ENCODE measurements at places on chromosomes 16 and 17.

GRCh38 chr17:32515677-32516383 lies 29.0 kb downstream of the CDK5R1 start:
- DNase-seq: no peak

- no peak for DNase-seq
Observed at GRCh38 chr16:17312094-17312710, 158.6 kb downstream of the XYLT1 start.

DNA sequence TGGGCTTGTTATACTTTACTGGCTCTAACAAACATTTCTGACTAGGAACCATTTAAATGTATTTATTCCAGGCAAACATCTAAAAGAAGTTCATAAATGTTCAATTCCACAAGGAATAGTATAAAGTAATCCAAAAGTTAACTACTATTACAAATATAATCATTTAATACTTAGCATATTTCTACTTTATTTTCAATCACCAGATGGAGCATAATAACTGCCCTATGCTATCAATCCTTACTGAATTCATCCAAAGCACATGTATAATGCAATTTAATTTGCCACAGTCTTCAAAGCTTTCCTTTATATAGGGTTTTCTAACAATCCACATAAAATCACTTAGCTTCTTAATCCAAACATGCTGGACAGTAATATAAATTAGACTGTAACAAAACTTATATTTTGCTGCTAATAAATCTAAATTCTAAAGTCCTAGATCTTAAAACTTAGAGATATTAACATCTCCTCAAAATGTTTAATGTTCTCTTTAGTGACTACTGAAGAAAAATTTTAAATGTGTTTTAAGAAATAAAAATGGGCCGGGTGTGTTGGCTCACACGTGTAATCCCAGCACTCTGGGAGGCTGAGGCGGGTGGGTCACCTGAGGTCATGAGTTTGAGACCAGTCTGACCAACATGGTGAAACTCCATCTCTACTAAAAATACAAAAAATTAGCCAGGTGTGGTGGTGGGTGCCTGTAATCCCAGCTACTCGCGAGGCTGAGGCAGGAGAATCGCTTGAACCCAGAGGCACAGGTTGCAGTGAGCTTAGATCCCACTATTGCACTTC lies 5.9 kb downstream of the MEIOB start:
- DNase-seq: no peak

- DNase-seq: no peak
Observed at GRCh38 chr16:77807021-77807420, 18.7 kb downstream of the VAT1L start.

- DNase-seq: no peak
Observed at GRCh38 chr16:67731071-67731752, 12.1 kb upstream of the GFOD2 start.

DNA sequence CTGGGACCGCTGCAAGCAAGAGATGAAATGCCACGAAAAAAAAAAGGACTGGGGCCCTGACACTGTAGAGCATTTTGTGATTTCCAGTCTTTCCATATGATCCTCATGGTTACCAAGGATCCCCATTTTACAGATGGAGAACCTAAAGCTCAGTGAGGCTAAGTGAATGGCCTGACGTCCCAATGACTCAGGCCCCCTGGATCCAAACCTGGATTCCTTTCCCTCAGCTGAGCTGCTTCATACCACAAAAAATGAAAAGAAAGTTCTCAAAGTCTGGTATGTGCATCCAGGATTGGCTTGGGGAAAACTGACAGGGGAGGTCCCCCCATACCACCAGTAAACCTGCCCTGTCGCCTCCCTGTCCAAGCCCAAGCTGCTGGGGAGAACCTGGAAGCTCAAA lies 80.5 kb downstream of the TEX14 start:
- DNase-seq: no peak

GRCh38 chr17:48014595-48015111 lies 22.9 kb downstream of the COPZ2 start:
- DNase-seq: no peak

DNA sequence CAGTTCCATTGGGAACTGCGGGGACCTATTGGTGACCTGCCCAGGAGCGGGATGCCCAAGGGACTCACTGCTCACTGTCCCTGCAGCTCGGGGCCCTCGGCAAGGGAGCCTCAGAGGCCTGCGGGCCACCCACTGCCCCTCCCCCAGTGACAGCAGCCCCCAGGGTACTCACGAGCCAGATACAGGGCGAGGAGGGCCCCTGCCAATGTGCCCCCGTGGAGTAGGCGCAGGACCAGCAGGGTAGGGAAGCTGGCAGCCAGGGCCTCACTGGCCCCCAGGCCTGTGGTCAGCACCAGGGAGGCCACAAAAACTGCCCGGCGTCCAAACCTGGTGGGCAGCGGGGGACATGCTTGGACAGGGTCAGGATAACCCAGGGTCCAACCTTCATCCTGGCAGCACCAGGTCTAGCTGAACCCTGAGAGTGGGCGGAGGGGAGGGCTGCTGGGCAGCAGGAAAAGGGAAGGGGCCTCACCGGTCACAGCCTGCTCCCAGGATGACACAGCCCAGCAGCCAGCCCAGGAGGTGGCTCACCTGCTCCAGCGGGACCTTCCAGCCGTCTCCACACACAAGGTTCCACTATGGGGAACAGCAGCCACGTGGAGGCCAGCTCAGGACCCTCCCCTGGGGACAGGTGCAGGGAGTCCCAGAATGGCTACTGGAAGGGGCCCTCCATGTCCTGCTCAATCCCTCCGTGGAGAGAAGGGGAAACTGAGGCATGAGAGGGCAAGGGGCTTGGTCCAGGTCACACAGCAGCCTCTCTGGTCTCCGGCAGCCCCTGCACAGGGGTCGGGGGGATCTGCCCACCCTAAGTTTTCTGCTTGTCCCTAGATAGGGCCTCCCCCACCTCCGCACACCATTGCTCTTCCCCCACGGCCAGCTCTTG lies 855 bp downstream of the SLC22A31 start:
- no peak for DNase-seq

GRCh38 chr16:66135421-66135831 lies 231.1 kb upstream of the CDH5 start:
- no peak for DNase-seq

DNA sequence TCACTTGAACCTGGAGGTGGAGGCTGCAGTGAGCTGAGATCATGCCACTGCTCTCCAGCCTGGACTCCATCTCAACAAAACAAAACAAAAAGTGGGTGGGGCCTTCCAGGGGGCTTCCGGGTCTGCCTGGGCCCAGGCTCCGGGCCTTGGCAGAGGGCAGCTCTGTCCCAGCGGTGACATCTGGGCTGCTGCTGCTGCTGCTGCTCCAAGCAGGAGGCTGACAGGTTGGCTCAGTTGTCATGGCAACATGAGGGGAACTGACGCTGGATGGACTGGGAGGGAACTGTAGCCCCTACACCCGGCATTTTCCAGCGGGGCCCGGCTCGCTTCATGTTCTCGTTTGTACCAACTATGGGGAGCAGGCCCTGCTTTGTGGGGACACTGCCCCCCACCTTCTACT lies 4.0 kb downstream of the BAIAP3 start:
- DNase-seq: no peak

- no peak for DNase-seq
Observed at GRCh38 chr16:2046893-2047329, 723 bp downstream of the NTHL1 start.

DNA sequence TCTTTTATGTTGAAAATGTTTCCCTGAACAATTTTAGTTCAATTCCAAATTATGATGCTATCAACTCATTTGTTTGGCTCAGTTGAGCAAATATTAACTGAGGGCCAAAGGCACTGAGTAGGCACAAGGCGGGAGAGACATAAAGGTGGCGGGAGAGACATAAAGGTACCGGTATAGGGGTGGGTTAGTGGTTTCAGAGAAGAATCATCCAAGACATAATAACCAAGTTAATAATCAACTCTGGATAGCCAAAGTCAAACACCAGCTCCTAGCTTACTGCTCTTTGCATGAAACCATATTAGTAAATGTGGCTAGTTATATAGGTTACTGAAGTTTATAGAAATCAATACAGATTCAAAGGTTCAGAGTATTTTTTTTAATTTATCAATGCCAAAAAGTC lies 91.7 kb downstream of the RPGRIP1L start:
- no peak for DNase-seq

- DNase-seq: no peak
Observed at GRCh38 chr16:23268561-23268960, 33.5 kb upstream of the SCNN1B start.

DNA sequence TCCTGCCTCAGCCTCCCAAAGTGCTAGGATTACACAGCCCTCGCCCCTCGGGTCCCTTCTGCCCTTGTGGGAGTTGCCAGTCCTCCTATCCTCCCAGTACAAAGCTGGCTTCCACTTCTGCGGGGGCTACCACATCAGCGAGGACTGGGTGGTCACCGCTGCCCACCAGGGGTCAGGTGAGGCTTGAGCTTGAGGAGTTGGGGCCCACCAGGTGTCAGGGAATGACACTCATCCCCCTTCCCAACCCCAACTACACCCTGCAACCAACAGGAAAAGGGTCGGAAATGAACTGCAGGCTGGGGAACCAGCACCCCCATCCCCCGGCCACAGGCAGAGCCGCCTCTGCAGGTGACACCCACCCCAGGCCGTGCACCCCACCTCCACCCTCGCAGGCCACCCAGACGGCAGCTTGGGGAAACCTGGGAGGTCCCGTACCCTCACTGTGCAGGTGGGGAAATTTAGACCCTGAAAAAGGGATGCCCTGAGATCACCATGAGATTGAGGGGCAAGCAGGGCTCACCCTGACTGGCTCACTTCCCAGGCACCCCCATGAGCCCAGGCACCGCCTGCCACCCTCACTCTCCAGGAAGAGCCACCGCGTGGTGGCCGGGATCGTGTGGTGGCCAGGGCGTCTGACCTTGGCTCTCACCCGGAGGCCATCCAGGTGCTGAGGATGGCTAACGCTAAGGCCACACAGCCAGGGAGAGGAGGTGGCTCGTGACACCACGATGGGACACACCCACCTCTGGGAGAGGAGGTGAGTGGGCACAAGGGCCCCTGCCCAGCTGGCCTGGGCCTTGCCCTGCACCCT lies 8.0 kb downstream of the CTRB1 start:
- DNase-seq: no peak

- DNase-seq: no peak
Observed at GRCh38 chr17:67358612-67359011, 7.8 kb downstream of the PSMD12 start.

- DNase-seq: peak; percentile 11
Observed at GRCh38 chr17:78879635-78880186, 23.3 kb downstream of the CEP295NL start.
